COR-L47 (cell line): ENCODE measurements at places on chromosomes 5 and 9.

GRCh38 chr5:150658121-150658520 is 2.9 kb upstream of the MYOZ3 start:
- no peak for DNase-seq

DNA sequence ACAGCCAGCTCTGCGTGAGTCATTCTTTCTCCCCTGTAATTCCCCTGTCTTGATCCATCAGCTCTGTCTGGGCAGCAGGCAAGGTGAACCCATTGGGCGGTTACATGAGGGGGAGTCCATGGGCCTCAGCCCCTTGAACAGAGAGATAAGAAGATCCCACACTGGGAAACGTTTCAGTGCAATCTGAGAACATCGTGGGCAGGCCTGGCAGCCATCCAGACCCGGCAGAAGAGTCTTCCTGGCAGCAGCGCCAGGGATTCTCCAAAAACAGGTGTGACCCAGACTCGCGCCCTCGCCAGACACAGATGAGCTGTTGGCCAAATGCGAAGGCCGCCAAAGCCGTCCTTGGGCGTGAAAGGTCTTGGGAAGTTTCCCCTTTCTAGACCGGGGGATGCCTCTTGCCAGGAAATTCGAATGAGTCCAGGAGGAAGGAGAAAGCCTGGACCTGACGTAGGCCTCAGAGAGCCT is 6.4 kb upstream of the SLC12A7 start:
- peak; percentile 74 for DNase-seq

- DNase-seq: no peak
These were observed 10.6 kb upstream of the FAM163B start for GRCh38 chr9:133619791-133620190.

DNA sequence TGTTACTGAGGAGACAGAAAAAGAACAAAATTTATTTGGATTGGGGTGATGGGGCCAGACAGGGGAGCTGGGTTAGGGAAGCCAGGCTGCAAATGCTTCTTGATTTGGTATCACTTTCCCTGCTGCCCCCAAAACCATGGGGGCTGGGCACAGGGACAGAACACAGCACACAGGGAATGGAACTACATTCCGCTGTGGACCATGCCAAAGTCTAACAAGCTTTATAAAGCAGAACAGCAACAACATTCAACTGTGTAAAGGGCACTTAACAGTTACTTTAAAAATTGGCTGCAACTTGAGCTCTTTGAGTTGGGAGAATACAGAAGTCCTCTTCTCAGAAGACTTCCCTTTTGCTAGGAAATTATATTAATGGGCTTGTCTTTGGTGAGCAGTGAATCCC is 23.8 kb downstream of the C5orf58 start:
- DNase-seq: no peak

GRCh38 chr9:93436655-93437407 is 14.7 kb upstream of the FAM120A start:
- no peak for DNase-seq

DNA sequence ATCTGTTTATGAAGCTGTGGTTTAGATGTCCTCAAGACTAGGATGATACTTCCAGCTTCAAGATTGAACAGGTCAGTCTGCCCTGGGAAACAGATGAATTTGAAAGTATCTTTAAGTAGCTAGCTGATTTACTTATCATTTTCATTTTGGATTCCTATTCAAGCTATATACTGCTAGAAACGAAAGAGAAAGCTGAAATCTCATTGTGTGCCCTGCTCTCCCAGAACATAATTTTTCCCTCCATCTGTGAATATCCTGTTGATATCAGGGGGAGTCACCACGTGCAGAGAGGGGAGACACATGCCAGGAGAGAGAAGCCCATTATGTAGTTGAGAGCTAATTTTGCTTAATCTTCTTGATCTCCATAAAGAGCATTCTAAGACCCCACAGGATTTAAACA is 439.1 kb downstream of the NR2F1-AS1 start:
- DNase-seq: no peak

DNA sequence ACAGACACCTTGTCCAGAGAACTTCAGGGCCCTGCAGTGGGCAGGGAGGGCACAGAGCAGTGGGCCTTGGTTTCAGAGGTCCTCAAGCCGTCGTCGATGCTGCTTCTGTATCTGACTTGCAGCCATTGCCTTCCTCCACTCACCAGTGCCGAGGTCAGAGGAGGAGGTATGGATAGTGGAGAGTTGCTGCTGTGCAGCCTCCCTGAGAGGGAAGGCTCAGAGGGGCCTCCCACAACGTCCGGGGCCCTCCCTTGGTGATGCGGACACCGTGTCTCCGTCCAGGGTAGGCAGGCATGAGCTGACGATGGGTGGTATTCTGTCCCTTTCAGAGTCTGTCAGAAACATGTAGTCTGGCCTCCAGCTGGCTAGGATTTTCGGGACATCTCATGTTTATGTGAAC is 73.9 kb downstream of the MVB12B start:
- DNase-seq: no peak

- DNase-seq: peak; percentile 90
These were observed 23.7 kb downstream of the ACTL7A start for GRCh38 chr9:108885643-108886348.

GRCh38 chr9:129322641-129323375 is 144.7 kb upstream of the IER5L start:
- no peak for DNase-seq

GRCh38 chr5:157290156-157290980 is 24.4 kb downstream of the CYFIP2 start:
- no peak for DNase-seq

DNA sequence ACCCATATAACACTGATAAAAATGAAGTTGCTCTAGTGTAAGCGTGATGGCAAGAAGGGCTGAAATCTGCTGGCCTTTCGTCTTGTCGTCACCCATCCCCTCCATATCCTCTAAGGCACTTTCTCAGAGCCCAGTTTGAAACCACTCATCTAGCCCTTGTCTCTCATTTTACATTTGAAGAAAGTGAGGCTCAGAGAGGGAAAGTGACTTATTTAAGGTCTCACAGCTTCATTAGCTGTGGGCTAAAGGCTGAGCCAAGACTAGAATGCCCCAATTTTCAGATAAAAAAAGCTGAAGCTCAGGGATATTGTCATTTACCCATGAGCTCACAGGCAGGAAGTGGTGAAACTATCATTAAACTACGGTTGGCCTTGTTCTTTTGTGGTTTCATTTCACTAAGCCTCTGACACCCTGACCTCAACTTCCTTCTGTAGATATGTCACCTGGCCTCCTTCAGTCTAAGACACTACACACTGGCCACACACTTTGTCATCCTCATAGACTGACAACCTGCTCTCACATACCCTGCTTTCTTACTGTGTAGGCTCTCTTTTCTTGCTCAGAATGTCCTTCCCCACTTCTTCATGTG is 176.7 kb upstream of the DMAC1 start:
- DNase-seq: no peak

- no peak for DNase-seq
These were observed 22.7 kb upstream of the FSTL4 start for GRCh38 chr5:133635051-133635450.

GRCh38 chr5:62714296-62714695 is 135.7 kb downstream of the LRRC70 start:
- DNase-seq: no peak

- no peak for DNase-seq
These were observed 98.8 kb upstream of the PCA3 start for GRCh38 chr9:76665458-76665857.

GRCh38 chr5:135476615-135477581 is 24.7 kb upstream of the TIFAB start:
- DNase-seq: no peak

GRCh38 chr5:90131383-90132133 is 278.0 kb downstream of the CETN3 start:
- DNase-seq: no peak

GRCh38 chr5:2391021-2391420 is 360.5 kb downstream of the IRX2 start:
- DNase-seq: no peak

DNA sequence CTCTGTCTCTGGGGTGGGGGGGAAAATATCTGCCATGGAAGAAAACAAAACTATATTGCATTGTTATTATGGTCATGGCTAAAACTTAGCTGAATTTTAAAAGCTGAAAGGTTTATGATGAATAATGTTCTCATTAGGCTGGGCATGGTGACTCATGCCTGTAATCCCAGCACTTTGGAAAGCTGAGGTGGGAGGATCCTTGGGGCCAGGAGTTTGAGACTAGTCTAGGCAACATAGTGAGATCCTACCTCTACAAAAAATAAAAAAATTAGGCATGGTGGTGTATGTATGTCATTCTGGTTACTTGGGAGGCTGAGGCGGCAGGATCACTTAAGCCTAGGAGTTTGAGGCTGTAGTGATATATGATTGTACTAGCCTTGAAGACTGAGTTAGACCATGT is 44.5 kb downstream of the IPO11 start:
- DNase-seq: no peak

DNA sequence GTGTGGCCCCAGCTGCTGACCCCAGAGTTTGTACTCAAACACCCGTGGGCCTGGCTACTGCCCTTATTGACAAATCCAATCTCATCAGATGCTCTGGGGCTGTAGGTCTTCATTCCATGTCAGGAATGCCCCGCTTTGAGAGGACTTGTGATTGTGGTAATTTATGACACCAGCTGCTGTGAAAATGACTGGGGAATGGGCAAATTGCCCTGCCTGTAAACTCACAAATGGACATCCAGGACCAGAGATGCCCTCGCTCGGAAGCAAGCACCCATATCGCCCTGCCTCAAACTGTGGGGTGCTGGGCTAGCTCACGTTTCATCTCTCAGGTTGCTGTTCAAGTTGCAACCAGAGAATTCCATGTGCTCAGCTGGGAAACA is 225.9 kb upstream of the MAP3K1 start:
- DNase-seq: peak; percentile 75

DNA sequence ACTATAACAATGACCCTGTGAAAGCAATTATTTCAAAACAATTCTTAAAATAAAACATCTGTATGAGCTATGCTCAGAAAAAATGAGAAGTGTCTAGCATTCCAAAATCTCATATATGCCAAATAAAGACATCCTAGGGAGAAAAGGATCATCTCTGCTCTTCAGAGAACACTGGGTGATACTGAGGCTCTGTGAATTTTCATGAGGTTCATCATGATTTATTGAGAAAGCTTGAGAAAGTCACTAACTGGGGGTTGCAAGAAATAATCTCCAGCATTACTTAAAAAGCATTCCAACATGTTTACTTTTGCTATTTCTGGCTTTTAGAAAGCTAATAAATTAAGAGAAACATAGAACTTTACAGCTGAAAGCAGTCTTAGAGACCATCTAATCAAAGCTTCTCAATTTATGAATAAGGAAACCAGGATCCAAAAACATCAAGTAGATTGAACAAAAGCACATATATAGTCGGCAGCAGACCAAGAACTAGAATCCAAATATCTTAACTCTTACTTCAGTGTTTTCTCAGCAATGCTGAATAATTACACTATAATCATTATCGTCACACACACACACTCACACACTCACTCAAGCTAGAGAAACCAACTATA is 372.8 kb downstream of the NR2F1-AS1 start:
- no peak for DNase-seq

DNA sequence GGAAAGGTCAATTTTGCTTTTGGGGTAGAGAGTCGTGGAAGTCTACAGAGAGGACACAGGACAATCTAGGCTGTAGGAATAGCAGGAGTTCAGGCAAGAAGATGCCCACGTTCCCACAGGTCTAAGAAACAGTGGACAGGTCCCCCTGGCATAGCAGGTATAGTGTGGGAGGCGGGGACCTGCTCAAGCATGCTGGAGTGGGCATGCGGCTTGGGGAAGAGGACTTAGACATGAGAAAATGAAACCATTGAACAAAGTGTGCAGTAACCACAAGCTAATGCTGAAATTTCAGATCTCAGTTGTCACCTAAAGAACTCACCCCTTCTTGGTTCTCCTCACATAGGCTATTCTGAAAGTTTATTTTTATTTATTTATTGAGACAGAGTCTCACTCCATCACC is 142.8 kb upstream of the EFNA5 start:
- DNase-seq: no peak

- DNase-seq: peak; percentile 31
These were observed 1.5 kb downstream of the LTC4S start for GRCh38 chr5:179795049-179795862.

GRCh38 chr5:138542180-138542955 is 668 bp downstream of the ETF1 start:
- no peak for DNase-seq

- DNase-seq: no peak
These were observed 261.5 kb downstream of the RAB3C start for GRCh38 chr5:58844395-58844794.

GRCh38 chr5:179379321-179379890 is 34.1 kb upstream of the ADAMTS2 start:
- no peak for DNase-seq

GRCh38 chr5:9445826-9446388 is 100.0 kb downstream of the SEMA5A start:
- no peak for DNase-seq

DNA sequence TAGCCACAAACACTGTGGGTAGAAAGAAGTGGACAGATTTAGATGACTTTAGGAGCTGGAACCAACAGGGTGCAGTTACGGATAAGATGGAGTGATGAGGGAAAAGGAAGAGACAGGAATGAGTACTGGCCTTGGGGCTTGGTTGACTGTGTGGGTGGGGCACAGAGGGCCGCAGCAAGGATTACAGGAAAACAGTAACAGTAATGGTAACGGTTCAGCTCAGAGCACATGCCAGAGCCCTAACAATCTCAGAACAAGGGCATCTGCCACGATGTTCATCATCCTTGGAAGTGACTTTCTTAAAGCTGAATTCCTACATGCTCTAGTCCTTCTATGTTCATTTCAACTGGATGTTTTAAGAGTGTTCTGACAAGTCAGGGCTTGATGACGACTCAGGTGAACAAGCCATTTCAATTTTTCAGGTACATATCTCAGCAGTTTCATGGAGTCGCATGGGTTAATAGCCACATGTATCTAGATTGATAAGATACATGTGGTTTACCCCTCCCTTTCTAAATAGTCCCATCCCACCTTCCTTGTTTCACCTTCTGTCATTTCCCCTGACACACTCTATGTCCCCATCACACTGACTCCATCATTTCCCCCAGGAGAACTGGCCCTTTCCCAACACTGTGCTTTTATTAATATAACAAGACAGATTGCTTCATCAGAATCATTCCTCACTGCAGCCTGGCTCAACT is 65.0 kb downstream of the CEMIP2 start:
- no peak for DNase-seq

- DNase-seq: no peak
These were observed 77.3 kb upstream of the PLCXD3 start for GRCh38 chr5:41587668-41588067.

DNA sequence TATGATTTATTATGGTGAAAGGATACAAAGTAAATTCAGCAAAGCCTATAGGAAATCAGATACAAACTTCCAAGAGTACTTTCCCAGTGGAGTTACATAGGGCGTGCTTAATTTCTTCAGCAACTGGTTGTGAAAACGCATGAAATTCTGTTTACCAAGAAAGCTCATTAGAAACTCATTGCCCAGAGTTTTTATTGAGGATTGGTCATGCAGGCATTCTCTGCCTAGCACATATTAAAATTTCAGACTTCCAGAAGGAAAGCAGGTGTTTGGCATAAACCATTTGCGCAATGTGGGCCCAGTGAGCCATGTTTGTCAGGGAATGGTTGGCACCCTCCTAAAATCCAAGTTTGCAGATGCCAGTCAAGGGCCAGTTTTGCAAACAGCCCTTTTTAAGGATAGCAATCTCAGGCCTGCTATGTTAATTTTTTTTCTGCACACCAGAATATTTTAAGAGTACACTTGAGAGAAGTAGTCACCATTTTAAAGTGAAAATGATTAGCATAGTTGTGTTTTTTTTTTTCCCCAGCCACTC is 311.1 kb upstream of the CHD1 start:
- no peak for DNase-seq
